ENCODE measurements at places on chromosomes 13 and 19.
A peak's percentile ranks its signal among the peaks of the same experiment; 100 is the strongest.

DNA sequence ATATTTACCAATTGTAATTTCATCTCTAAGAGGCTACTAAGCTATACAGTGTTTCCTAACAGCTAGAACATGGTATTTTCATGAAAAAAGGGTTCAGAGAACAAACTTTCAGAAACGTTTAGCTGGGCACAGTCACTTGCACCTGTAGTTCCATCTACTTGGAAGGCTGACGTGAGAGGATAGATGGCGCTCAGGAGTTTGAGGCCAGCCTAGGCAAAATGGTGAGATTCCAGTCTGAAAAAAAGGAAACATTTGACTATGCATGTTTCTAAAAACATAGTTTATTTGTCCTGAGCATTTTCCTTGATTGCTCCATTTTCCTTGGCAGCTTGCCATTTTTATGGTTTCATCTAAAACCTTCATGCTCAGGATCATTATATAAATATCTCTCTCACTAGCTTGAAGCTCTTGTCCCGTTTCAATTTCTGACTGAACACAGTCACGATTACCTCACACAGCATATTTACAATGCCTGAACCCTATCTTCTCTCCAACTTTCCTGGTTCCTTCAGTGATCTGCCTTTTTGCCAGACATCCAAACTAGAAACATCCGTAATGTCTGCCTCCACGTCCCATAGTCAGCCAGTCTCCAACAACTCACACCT is 200.8 kb downstream of the RGCC start:
- no peak for DNase-seq

GRCh38 chr13:64925727-64926126 is 2304.4 kb downstream of the PCDH9 start:
- no peak for DNase-seq

DNA sequence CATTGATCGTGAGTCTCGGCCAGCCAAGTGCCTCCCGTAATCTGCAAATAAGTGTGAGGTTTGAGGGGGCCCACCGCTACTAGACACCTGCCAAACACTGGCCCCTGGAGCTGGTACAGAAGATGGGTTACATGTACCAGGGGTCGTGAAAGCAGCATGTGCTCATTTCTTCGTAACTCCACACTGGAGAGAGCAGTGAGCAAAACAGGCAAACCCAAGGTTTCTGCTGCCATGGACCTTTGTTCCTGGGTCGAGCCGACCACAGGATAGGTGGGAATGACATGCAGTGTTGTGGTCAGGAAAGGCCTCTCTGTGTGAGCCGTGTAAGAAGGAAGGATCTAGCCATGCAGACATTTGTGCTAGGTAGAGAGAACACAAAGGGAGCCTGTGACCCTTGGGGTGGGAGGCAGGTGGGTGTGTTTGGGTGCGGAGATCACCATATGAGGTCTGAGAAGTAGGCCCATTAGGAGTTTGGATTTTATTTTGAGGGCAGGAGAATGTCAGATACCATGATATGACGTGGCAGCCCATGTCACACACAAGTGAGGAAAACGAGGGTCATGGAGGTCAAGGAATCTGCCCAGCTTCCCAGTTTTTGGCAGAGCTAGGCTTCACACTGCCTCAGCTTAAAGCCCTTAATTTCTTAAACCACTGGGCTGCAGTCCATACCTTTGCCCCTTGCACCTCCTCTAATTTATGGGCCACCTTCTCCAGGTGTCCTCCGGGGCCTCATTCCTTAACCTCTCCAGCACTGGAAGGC is 919 bp downstream of the GTF3A start:
- DNase-seq = no peak

DNA sequence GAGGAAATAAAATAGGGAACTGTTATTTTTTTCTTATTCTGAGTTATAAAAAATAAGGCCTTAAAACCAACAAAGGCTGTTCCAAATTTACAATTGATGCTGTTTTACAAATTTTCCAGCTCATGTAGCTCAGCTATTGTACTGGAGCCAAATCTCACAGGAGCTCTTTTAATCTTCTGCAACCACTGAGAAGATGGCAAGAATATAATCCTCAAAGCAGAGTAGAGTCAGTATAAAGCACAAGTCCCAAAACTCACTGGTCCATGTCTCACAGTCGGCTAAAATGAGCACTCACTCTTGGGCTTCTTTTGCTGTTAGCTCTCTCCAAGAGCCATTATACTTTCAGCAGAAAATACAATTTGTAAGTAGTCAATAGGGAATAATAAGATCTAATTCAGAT is 1074.4 kb upstream of the PRR20A start:
- DNase-seq = no peak

DNA sequence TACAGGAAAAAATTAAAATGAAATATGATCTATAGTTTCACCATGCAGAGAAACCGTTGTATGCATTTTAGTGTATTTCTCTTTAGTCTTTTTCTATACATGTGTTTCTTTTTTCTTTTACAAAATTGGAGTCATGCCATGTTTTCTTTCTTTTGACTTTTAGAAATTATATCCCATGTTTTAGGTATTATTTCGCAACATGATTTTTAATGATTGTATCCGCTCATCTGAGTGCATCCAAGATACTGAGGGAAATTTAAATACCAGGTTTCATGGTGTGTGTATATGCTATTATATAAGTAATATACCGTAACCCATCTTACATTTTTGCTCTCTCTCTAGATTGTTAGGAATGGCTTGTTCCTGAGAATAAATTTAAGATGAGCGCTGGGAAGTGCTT is 82.3 kb downstream of the GPR12 start:
- DNase-seq = no peak

- DNase-seq = no peak
Observed at GRCh38 chr19:887072-887471, 5.9 kb downstream of the MED16 start.

DNA sequence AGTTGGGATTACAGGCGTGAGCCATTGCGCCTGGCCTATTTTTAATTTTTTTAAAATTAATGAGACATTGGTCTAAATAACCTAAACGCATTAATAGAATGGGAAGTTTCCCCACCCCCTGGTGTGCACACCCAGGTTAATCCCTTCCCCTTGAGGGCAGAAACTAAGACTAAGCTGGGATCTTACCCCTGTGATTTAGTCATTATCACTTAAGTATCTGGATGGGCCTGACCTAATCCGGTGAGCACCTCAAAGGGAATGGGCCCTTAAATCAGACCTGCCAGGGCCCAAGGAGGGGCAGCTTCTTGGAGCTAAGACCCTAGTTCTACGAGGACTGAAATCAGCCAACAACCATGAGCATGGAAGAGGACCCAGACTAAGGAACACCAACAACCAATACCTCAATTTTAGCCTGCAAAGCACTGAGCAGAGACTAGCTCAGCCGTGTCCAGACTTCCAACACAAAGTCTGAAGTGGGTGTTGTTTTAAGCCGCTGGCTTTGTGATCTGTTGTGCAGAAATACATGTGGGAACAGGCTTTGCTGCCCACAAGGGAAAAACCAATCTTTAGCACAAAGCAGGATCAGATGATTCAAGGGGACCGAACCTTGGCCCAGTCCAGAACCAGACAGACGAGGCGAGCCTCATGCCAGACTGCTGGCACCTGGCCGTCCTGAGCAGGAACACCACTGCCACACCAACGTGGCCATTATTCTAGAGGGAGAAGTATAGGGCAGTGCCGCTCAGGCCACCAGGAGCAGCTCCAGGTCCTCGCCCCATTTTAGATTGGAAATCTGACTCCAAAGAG is 7.1 kb downstream of the UBE2S start:
- DNase-seq = no peak

DNA sequence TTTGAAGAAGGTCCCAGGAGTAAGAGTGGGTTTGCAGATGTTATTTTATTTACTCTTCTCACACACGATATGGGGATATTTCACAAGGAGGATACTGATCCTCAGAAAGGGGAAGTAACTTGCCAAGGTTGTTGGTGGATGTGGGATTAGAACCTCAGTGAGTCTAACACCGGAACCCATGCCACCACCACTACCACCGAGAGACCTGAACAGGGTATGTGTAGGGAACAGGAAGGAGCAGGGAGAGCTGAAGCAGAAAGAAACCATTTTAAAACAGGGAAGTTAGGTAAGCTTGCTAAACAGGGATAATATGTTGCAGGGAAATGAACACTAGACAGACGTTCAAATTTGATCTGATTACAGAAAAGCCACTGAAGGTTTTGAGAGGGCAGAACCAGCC is 11.6 kb upstream of the CEACAM3 start:
- DNase-seq = no peak

GRCh38 chr13:106424805-106425204 is 110.7 kb downstream of the EFNB2 start:
- no peak for DNase-seq

DNA sequence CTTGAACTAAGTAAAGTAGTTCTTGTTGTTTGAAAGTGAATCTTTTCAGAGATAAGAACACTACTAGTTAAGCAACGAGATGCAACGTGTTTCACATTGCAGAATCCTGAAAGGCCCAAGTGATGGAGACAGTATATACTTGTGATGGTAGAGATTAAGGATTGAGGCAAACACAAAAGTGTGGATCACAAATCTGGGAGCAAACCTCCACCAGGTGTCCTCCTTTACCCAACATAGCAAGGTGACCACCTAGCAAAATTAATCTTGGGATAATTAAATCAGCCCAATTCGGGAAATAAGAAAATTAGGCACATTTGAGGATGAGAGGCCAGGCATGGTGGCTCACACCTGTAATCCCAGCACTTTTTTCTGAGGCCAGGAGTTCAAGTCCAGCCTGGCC is 563.9 kb downstream of the DACH1 start:
- DNase-seq = no peak

- peak; percentile 62 for DNase-seq
Observed at GRCh38 chr13:20118268-20119140, 42.3 kb downstream of the GJA3 start.
